ENCODE measurements at places on chromosomes 12 and 14.
A peak's percentile ranks its signal among the peaks of the same experiment; 100 is the strongest.

DNA sequence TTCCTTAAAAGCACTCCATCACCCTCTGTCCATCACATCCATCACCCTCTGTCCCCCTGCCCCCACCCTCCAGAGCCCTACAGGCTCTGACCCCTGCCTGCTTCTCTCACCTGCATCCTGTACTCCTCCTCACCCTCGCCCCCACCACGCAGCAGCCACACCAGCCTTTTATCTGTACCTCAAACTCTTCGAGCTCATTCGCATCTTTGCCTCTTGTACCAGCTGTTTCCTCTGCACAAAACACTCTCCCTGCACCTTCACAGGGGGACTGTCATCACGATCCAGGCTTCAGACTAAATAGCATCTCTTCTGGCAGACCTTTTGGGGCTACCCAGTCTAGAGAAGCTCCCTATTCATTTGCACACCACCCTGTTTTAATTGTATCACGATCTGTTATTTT is 24.1 kb downstream of the TMEM229B start:
- no peak for DNase-seq

- no peak for DNase-seq
Measured at GRCh38 chr14:88242446-88242845, 80.6 kb downstream of the KCNK10 start.

- no peak for DNase-seq
Measured at GRCh38 chr12:93025145-93026103, 96.3 kb upstream of the EEA1 start.

GRCh38 chr12:123388177-123388950 is 4.4 kb downstream of the KMT5A start:
- peak; percentile 42 for DNase-seq

GRCh38 chr12:52036587-52037171 is 14.6 kb upstream of the NR4A1 start:
- DNase-seq = peak; percentile 69

GRCh38 chr12:92356425-92356824 is 210.8 kb upstream of the BTG1 start:
- DNase-seq = no peak

GRCh38 chr12:129662234-129662633 is 241.6 kb downstream of the TMEM132D start:
- no peak for DNase-seq

GRCh38 chr12:31245822-31246469 is 80.0 kb downstream of the SINHCAF start:
- no peak for DNase-seq

Measured in NCI-H510A (cell line).